ENCODE measurements at places on chromosomes 4 and X.
A peak's percentile ranks its signal among the peaks of the same experiment; 100 is the strongest.

GRCh38 chrX:12210196-12210815 lies 72.0 kb downstream of the FRMPD4 start:
- no peak for DNase-seq

DNA sequence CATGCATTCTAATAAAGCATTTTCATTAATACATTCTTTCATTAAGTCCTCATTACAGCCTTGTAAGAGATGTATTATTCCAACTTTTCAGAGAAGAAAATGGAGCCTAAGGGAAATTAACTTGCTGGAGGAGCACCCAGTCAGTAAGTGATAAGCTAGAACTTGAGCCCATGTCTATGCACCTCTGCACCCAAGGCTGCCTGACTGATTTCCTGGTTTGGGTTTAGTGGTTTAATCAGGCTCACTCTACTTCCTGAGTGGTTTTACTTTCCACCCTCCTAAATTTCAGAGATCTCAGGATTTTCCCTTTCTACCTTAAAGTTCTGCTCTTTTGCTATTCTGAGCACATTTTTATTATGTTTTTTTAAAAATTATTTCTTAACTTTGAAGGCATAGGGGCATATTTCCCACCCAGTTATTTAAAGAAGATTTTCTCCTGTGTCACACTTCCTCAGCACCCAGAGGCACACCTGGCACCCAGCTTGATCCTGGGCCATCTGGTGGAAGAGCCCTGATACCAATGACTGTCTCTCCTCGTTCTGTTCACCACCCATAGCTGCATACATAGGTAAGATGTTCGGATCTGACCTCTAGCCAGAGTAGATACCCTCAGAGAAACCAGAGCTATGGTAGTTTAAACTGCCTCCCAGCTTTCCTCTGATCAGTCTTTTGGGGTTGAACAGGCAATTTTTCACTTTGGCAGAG lies 10.4 kb downstream of the CORIN start:
- DNase-seq = peak; percentile 37

DNA sequence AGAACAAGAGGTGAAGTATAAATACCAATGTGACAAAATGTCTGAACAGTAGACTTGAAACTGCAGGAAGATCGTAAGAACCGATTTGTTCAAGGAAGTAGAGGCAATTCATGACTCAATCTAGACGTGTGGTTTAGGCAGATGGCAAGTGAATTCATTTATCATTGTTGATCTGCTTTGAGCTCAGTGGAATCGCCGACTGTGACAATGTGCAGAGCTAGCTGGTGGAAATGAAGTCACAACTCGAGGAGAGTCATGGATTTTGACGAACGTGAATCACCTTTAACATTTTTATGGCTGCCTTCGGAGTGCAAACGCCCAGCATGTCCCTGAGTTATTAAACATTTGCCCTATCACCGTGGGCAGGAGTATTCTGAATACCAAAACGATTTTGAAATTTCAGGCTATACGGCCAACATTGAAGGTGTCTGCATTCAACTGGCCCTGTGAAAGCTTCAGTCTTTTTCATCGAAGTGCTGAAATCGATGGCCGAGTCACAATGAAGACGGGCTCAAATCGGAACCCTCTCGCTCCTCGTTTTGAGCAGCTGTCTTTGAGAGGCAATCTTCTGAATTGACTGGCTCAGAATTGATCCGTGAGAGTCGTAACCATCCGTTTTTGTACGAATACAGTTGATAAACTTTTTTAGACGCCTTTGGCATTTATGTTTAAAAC lies 689 bp upstream of the OGT start:
- peak; percentile 54 for DNase-seq

DNA sequence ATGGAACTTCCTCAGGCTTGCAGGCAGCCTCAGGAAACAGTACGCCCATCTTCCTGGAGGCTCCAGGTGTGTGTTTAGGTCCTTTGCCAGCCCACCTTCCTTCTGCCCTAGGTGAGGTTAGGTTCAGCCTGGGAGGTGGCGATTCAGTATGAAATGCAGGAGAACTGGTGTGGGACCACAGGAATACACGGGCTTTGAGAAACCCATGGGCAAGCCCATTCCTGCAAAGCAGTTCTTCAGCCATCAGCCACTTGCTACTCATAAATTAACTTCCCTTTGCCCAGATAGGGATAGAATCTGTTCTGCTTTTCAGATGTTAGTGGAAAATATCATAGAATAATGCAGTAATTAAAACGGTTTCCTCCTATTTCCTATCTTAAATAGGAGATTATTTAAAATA lies 32.2 kb downstream of the TBC1D14 start:
- no peak for DNase-seq

DNA sequence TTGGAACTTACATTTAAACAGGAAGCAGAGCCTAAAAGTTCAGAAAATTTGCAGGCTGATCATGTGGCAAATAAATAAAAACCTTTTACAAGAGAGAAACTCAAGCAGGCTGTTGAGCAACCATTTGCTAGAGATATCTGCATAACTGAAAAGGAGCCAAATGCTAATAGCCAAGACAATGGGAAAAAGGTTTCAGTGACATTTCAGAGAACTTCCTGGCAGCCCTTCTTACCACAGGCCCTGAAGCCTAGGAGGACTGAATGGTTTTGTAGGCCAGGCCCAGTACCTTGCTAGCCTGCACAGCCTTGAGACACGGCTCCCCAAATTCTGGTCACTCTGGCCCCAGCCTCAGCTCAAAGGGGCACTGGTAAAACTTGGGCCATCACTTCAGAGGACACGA lies 945.1 kb downstream of the ADGRL3 start:
- no peak for DNase-seq

GRCh38 chrX:43615660-43616059 lies 40.4 kb upstream of the MAOA start:
- DNase-seq = no peak

- DNase-seq = no peak
Observed at GRCh38 chr4:93183576-93183975, 645.0 kb upstream of the ATOH1 start.

- no peak for DNase-seq
Observed at GRCh38 chr4:74754218-74754617, 40.1 kb downstream of the BTC start.
